ENCODE measurements at places on chromosomes 1 and 21.

DNA sequence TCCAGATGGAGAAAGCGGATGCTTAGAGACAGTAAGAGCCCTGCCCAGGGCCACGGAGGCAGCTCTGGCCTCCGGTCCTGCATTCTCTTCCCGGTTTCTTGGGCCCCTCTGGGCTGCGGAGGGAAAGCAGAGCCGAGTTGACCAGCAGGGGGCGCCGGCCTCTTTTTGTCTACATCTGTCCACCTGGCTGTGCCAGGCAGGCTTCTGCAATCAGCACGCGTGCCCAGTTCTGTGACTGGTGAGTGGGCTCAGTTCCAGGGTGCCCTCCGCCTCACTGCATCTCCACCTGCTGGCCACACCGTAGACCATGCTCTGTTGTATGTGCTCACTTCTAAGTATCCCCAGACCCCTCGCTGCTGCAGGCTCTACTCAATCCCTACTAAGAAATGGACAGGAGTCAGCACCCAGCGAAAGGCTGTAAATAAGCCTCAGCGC is 6.7 kb upstream of the HUNK start:
- peak; percentile 8 for DNase-seq

DNA sequence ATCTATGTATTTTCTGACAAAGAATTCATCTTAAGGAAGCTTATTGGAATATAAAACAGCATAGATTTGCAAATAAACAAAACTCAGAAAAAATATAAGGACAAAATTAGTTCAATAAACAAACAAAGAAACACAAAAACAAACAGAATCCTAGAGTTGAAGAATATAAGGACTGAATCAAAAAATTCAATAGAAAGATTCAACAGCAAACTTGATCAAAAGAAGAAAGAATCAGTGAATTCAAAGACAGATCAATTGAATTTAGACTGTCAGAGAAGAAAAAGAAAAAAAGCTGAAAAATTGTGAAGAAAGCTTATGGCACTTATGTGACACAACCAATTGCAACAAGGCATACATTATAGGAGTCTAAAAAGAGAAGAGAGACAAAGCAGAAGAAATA is 770.0 kb upstream of the RGS18 start:
- no peak for DNase-seq

- no peak for DNase-seq
Observed at GRCh38 chr1:39816415-39817090, 27.9 kb upstream of the BMP8B start.

DNA sequence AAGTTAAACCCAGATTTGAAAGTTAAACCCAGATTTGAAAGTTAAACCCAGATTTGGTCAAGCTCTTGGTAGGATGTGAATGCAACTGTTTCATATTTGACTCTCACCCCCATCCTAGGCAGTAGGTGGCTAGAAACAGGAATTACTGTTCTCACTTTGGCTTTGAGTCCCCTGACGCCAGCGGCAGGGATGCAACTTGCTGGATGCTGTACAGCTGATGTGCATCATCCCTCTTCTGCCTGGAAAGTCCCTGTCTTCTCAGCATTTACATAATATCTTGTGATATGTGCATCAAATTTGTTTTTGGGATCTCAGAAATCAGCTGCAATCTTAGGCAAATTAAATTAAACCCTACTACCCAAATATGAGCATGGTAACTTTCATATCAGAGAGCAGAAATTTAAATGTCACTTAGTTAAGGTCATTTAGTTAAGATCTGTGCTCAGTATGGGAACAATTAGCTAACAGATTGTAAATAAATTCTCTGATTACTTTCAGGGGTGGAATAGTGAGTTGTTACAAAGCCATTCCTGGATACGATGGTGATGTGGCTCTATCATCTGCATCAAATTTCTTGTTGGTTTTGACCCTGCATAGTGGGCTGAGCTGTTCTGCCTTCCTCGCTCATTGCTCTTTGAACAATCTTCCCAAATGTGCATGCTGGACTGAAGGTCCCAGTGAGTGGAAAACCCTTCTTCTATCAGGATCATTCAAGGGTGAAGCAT is 6.8 kb upstream of the HAO2 start:
- no peak for DNase-seq

DNA sequence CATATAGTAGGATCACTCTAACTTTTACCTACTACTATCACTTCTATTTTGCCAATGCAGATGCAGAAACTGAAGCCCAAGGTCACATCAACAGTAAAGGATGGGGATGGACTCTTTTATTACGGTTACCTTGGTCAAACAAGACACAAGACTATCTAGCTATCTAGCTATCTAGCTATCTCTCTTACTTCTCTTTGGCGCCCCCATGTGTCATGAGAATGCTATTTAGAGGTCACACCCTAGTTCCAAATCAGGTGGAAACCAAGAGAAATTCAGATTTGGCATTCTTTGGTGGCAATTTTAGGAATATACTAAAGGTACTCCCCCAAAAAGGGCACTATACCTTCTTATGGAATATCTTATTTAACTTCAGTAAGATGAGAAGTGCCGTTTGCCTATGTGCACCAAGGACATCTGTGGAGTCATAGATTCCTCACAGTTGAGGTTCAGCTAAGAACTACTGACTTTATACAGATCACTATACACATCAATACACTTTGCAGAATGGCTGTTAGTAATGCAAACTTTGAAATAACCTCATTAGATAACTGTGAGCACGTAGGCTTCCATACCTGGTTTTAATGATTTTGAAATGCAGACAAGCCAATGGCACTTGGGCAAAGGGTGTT is 6.7 kb downstream of the ZNF648 start:
- DNase-seq = peak; percentile 14

DNA sequence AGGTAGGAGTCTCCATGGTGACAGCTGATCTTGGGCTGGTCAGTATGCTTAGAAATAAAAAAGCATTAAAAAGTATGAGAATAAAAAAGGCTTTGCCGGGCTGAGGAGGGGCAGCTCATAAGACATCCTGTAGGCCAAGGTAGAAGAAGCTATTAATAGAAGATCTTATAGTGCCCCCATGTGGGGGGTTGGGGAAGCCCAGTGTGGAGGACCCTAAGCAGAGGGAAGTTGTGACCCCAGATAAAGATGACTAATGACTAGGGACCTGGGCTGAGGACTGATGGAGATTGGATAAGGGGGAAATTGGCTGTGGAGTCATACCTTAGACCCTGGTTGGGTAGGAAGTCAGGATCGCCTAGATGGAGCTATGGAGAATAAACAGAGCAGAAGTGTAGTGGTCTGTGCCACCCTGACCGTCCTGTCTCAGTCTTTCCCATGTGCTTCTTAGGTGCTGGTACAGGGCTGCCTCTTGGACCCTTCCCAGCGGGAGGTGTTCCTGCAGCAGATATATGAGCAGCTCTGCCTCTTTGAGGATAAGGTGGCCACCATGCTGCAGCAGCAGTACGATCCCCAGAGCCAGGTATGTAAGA is 25.0 kb downstream of the SZT2 start:
- DNase-seq = peak; percentile 45

GRCh38 chr1:54384918-54385726 is 21.1 kb downstream of the SSBP3 start:
- DNase-seq = no peak

- DNase-seq = no peak
Observed at GRCh38 chr1:55735106-55735505, 519.9 kb upstream of the USP24 start.

DNA sequence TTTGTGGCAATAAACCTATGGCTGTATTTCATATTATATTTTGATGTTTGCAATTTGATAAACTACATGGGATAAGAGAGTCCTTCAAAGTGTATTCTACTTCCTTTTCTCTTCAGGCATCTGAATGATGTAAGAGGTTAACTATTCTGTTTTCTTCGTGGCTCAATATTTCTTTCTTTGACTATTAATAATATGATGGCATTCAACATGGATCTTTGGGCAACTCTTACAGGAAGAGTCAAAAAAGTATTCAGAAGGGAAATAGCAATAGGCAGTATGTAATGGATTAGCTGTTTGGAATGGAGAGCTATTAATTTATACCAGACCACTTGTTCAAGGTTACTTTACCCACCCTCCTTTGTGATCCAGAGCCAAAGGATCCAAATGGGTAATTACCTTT is 74.4 kb downstream of the HMCN1 start:
- no peak for DNase-seq

- no peak for DNase-seq
Observed at GRCh38 chr1:116425987-116426386, 52.9 kb downstream of the ATP1A1 start.

DNA sequence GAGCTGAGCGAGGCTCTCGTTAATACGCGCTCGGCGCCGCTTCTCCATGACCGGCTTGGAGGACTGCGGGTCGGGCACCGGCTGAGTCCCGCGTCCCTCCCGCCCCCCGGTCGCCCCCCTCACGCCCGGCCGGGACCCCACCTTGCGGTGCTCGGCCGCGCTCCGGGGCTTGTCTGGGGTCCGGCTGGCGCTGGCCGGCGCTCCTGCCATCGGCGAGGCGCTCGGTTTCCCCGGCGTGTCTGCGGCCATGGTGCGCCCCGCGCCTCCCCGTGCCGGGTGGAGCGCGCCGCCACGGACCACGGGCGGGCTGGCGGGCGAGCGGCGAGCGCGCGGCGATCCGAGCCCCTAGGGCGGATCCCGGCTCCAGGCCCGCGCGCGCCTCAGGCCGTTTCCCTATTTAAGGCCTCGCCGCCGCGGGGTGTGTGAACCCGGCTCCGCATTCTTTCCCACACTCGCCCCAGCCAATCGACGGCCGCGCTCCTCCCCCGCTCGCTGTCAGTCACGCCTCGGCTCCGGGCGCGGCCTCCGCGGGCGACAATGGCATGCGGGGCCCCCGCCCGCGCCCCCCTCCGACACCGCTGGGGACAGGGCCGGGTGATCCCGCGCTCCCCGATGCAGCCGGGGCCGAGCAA is at the start of gene HES4:
HES4 (minus strand) TSS at position 373 of the 632 bp plus-strand sequence; CDS start at position 249, 124 bp downstream.
- DNase-seq = no peak

DNA sequence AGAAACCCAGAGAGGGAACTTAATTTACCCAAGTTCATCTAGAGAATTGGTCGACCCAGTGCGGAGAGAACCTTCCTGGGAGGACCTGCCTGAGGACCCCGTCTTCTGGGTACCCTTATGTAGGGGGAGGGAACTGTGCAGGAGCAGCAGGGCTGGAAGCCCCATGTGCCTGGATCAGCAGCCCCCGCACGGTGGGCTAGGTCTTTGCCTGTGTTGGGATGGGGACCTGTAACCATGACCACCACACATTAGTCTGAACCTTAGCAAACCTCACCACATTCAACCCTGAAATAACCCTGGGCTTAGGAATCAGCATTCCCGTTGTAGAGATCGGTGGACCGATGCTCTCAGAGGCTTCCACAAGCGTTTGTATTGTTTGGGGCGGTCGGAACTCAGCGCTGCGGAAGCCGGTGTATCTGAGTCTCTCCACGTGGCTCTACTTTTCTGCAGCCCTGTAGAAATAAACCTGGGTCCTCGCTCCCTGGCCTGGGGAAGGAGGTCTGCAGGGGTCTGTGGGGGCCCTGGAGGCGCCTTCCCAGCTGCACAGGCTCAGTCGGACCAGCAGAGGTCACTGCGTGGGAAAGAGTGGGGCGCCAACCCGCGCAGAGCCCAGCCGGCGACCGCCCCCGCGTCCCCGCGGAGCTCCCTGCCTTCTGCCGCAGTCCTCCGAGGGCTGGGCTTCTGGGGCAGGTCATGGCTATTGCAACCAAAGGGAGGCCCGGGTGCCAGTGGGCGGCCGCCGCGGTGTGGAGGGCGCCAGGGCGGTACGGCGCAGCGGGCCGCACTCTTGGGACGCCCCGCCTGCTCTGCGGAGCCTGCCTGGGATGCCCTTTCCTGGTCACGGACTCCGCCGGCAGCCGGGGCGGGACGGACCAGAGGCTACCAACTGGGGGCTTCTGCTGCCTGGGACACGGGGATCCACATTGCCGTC is 36.2 kb upstream of the KCNA10 start:
- DNase-seq = peak; percentile 38

DNA sequence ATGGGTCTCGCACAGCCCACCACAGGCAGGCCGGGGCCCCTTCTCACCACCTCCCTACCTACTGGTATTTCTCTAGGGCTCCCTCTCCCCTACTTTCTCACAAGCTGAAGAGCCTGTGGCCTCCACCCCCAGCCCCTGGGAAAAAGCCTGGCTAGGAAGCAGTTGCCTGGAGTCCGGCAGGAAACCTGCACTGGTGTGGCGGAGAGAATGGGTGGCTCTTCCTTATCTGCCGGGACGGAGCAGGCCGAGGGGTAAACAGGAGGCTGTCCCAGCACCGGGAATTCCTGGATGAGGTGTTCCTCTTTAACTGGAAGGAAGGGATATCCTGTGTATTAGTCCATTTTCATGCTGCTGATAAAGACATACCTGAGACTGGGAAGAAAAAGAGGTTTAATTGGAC is 125.8 kb downstream of the TLR5 start:
- DNase-seq = no peak

- DNase-seq = no peak
Observed at GRCh38 chr1:168939947-168940223, 166.6 kb upstream of the ATP1B1 start.

GRCh38 chr1:238324211-238324864 is 433.6 kb upstream of the ZP4 start:
- no peak for DNase-seq

DNA sequence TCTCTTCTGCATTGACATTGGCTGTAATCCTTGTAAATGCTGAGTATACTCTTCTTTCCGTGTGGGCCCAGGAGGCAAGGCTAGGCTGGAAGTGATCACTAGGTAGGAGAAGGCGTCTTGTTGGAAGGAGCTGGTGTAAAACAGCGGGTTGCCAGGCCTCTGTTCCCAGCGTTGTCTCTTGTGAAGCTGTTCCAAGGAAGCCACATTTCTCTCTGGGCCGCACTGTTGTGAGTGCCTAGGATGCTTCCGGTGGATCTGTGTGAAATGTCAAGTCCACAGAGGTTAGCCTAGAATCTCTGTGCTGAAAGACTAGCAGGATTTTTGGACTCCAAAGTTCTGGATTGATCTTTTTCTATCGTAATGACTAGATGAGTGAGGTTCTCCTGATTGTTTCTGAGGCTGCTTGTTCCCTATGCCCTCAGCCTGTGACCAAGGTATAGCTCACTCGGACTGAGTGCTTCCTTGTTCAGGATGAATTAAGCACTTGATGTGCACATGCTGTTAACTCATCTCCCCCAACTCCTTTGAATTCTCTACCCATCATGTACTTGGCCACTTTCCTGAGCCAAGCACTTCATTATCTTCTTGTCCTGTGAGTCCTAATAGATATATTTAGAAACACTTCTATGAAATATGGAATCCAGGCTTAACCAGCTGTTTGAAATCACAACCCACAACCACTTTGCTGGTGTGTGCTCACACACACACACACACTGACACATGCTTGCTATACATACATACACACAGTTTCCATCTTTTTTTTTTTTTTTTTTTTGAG is 63.3 kb downstream of the PBX1 start:
- no peak for DNase-seq

GRCh38 chr1:229509576-229509975 is 1.4 kb upstream of the NUP133 start:
- DNase-seq = no peak

- no peak for DNase-seq
Observed at GRCh38 chr1:39268906-39269305, 64.4 kb downstream of the MACF1 start.

GRCh38 chr1:207230441-207230840 is 91.0 kb upstream of the CD55 start:
- DNase-seq = no peak

GRCh38 chr1:201181726-201182125 is 8.9 kb upstream of the IGFN1 start:
- no peak for DNase-seq

Measured in stimulated activated CD4-positive, alpha-beta T cell treated with anti-CD3 and anti-CD28 coated beads, Interleukin-1b, Interleukin-23, amount 100 ng/mL, for 1 hour (primary cell).